ENCODE measurements at places on chromosomes 16 and 17.

GRCh38 chr16:83023640-83024039 is 396.9 kb downstream of the CDH13 start:
- DNase-seq, result no peak

DNA sequence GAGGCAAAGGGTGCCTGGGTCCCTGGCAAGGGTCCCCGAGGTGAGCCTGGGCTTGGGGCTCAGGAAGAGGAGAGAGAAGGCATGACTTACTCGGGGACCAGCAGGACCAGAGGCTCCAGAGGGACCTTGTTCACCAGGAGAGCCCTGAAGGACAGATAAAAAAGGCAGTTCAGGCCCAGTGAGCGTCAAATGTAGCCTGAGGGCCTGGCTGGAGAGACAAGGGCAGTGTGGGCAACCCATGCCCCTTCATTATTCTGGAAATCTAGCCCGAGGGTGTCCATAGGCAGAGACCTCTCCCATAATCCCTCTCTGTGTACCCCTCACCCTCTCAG is 14.1 kb downstream of the COL1A1 start:
- no peak for DNase-seq

DNA sequence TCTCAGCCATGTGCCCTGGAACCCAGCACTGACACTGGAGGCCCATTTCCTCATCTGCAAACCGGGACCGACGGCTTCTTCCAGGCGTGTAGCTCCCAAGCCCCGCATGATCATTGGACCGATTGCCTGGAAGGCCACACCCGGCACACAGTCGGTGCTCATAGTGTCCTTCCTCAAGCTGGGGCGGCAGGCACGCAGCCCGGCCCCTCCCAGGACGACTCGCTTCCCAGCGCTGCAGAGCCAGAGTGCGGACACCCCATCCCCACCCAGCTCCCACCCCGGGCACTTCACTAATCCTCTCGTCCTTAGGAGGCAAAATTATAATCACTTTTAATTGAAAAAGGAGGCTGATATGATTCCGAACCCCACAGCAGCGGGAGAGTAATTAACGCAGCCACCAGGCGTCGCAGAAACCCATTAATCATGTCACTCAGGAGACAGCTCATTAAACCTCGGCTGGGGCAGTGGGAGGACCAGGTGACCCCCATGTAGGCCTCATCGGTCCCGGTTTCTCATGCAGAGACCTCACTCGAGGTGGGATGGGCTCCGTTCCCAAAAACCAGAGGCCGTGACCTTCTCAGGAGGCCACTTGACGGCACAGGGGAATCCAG is 33.1 kb downstream of the ZNF469 start:
- no peak for DNase-seq

DNA sequence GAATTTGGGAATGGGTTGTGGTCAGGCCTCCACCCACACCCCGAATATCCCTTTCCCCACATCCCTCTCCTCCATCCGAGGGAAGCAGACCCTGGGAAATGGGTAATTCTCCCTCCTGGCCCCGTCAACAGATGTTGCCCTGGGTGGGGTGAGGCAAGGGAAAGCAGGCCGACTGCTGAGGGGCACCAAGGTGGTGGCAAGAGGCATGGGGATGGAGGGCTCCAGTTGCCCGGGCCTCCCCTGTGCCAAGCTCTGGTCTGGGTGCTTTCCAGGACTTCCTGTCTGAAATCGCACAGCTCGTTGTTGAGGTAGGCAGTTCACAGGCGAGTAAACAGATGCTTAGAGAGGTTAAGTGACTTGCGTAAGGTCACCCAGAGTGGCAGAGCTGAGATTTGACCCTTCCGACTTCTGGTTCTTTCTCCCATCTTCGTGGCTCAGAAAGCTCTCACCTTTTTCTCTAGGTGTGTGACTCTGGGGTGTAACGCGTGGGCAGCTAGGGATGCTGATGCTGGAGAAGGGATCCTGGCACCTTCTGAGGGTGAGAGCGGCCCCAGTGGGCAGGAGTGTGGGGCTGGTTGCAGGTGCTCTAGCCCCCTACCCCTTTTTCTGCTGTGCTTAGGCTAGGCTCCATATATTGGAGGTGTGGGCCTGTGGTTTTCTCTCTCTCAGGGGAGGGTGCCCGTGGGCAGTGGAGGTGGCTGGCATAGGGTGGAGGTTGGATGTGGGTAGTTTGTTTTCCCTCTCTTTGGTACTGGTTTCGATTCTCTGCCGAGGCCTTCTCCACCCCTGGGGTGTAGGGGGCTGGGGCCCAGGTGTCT is 17.2 kb downstream of the RARA start:
- no peak for DNase-seq

GRCh38 chr17:74858672-74859458 is 820 bp downstream of the GRIN2C start:
- no peak for DNase-seq

DNA sequence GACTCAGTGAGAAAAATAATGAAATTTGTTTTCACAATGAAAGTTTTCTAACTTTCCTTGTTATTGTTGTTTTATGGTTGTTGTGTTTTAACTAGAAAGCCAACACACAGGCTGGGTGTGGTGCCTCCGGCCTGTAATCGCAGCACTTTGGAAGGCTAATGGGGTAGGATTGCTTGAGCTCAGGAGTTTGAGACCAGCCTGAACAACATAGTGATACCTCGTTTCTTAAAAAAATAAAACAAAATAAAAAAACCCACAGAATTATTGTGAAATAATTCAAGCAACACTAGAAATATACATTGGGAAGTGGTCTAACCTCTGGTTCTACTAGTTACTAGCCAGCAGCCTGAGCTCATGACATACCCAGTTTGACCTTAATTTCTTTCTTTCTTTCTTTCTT is 630 bp downstream of the MILR1 start:
- DNase-seq, result no peak

DNA sequence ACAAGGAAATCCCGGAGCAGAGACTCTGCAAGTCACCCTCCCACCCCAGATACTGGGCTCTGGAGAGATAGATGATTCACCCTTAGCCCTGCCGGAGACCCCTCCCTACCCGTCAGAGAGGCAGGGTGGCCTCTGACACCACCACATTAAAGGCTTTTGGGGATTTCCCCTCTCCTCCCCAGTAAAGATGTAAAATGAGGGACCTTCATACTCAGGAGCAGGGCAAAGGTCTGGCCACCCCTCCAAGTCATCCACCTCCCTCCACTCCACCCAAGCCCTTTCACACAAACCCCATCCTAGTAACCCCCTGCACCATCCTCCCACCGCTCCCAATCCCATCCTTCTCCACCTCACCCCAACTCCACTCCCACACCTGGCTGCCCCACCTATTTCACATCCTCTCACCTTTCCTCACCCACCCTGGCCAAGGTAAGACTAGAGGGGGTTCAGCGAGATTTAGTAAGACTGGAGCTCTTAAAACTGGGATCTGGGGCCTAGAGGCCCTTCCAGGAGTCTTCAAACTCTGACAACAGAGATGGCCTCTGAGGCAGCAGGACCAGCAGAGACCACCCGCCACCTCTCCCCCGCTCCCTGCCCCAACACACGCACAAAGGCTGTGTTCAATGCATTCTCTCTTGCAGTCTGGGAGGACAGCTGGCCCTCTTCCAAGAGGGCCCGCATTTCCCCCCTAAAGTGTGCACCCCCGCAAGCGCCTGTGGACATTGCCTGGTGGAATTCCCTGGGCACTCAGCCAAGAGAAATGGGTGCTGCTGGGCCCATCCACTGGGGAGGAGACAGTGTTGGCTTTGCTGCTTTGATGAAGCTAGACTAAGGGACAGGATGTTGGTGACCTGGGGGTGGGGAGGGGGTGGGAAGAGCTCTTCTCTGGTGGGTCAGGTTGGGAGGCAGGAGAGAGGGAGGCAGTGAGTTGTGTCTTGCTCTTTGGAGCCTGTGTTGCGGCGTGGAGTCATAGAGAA is 1.1 kb downstream of the ABAT start:
- DNase-seq, result peak; percentile 37
